ENCODE measurements at places on chromosomes 4 and X. TPM values are rescaled to one million over a fixed set of nuclear protein-coding genes. Genes with fewer than 3 reads are reported as not detected.

GRCh38 chr4:100742045-100742444 is 224.2 kb upstream of the EMCN start:
- DNase-seq = no peak

RPA4 gene
- total RNA-seq = 2.4 TPM

DNA sequence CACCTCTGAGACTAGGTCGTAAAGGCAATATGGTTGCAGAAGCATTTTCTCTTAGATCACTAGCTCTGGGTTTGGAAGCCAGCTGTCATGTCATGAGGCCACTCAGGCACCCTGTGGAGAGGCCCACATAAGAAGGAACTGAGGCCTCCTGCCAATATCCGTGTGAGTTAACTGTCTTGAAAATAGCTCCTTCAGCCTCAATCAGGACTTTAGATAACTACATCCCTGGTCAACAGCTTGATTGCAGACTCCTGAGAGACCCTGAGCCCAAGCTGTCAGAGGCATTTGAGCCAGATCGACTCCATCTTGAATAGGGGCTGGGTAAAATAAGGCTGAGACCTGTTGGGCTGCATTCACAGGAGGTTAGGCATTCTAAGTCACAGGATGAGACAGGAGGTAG is 15.1 kb upstream of the REPS2 start:
- DNase-seq = no peak

DNA sequence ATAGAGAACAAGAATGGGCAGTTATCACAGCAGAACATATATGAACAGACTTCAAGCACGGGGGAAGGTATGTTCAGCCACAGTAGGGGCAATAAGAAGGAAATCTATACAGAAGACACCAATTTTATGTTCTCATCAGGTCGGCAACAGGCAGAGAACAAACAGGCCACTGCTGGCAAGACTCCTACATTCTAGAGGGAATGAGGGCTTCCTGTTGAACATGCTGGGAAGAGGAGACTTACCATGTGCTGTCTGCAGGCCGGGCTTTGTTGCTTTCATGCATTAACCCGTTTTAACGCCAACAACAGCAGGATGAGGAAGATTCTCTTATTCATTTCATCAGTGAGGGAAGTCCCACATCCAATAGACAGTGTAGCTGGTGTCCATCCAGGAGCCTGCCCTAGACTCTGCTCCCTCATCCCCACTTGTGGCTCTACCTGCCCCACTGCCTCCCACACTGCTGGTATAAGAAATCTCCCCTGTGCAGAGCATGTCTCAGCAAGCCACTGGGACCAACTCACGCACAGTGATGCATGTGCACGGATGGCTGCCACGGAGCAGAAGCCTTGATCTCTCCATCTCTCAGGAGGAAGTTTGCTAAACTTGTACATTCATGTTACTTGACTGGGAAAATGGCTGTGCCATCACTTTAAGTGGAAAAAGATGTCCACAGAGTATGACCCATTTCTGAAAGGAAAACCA is 84.5 kb downstream of the ACOX3 start:
- no peak for DNase-seq

PPP2R2C gene
- total RNA-seq = not detected

GPC4 gene
- 16.7 TPM for total RNA-seq

- DNase-seq = no peak
Measured at GRCh38 chr4:48623182-48623780, 133.2 kb downstream of the ZAR1 start.

- no peak for DNase-seq
Measured at GRCh38 chr4:161564230-161564834, 599.5 kb downstream of the FSTL5 start.

DNA sequence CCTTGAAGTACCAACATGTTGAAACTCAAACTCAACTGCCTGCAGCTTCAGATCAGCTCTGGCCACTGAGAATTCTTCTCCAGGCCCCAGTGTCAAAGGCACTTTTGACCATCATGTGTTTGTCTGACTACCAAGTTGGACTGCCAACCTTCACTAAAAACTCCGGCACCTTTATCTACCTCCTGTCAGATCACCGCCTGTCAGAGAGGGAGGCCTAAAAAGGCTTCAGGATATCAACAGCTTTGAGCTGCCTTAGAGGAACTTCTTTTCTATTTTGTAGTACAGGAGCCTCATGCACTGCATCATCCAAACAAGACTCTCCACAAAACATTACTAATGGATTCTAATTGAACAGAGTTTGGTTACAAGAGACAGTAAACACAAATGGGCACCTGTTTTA is 2.8 kb downstream of the ACSL1 start:
- no peak for DNase-seq

GRCh38 chrX:11758400-11759171 is 549 bp downstream of the MSL3 start:
- DNase-seq = peak; percentile 90

BRCC3 gene
- total RNA-seq = 42.0 TPM

DNA sequence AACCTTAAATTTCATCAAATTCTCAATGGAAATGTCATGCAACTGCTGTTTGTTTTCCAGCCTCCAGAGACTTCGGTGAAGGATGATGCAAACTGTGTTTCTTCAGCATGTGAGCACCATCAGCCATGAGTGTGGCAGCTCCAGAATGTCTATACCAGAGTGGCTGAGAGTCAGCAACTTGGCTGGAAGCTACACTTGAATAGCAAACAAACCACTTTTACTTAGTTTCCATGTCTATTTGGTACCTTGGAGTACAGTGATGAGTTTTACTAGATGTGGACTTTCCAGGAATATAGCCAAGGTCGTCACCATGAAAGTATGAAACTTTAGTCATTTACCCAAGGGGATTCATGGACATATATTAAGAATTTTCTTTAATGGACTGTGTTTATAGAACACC is 4.3 kb upstream of the IL21 start:
- DNase-seq = no peak

KCND1 gene
- total RNA-seq = 0.61 TPM

FABP2 gene
- 102 TPM for total RNA-seq

- no peak for DNase-seq
Measured at GRCh38 chr4:8699479-8700145, 107.0 kb downstream of the CPZ start.

OTUD6A gene
- not detected for total RNA-seq

DNA sequence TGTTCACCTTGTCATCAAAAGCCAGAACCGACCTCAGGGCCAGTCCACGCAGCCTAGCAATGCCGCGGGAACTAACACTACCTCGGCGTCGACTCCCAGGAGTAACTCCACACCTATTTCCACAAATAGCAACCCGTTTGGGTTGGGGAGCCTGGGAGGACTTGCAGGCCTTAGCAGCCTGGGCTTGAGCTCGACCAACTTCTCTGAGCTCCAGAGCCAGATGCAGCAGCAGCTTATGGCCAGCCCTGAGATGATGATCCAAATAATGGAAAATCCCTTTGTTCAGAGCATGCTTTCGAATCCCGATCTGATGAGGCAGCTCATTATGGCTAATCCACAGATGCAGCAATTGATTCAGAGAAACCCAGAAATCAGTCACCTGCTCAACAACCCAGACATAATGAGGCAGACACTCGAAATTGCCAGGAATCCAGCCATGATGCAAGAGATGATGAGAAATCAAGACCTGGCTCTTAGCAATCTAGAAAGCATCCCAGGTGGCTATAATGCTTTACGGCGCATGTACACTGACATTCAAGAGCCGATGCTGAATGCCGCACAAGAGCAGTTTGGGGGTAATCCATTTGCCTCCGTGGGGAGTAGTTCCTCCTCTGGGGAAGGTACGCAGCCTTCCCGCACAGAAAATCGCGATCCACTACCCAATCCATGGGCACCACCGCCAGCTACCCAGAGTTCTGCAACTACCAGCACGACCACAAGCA is 898 bp downstream of the UBQLN2 start:
- peak; percentile 24 for DNase-seq

GRCh38 chr4:87073199-87074120 is 138.6 kb downstream of the AFF1 start:
- DNase-seq = peak; percentile 79

DNA sequence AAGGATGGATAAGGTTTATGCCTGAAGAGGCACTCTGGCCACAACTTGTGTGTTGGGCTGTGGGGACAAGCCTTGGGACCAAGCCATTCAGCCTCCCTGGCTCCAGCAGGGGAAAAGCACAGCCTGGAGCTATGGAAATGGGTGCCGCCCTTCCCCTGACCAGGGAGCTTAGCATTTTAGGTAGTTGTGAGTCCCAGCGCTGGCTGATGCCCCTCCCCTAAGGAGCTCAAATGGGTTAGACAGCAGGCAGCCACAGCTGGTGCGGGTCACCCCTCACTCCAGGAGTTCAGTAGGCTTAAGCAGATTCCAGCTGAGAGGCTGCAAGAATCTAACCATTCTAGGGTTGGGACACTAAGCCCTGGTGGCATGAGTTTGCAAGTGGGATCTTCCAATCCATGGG is 172.9 kb downstream of the KCNIP4 start:
- no peak for DNase-seq

DNA sequence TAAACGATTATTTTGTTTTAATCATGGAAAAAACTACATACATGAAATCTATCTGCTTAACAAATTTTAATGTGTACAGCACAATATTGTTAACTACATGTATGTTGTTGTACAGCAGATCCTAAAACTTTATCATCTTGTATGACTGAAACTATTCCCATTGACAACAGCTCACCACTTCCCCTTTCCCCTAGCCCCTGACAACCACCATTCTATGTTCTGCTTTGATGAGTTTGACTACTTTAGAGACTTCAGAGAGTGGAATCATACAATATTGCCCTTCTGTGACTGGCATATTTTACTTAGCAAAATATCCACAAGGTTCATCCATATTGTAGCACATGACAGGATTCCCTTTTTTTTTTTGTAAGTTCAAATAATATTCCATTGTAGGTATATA is 185.9 kb downstream of the CFAP299 start:
- no peak for DNase-seq

GRCh38 chr4:189850239-189850856 is 90.3 kb upstream of the FRG1 start:
- no peak for DNase-seq

GRCh38 chrX:39438603-39439602 is 637.6 kb downstream of the MID1IP1 start:
- DNase-seq = no peak

- DNase-seq = no peak
Measured at GRCh38 chrX:71671043-71671780, 3.9 kb downstream of the LOC101059915 start.

GRCh38 chrX:24133312-24133711 is 16.2 kb upstream of the ZFX start:
- no peak for DNase-seq

VCX3B gene
- total RNA-seq = not detected

- no peak for DNase-seq
Measured at GRCh38 chr4:7202411-7202810, 10.1 kb downstream of the SORCS2 start.

UGT2B17 gene
- 647 TPM for total RNA-seq

DNA sequence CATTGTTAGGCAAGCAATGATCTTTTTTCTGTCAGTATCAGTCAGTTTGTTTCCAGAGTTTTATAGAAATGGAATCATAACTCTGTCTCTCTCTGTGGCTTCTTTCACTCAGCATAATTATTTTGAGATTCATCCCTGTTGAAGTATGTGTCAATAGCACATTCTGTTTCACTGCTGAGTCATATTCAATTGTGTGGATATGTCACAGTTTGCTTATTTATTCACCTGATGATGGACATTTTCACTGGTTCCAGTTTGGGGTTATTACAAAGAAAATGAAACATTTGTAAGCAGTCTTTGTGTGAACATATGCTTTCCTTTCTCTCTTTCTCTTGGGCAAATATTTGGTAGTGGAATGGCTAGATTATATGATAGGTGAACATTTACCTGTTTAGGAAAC is 10.2 kb upstream of the ZNF718 start:
- DNase-seq = no peak

DNA sequence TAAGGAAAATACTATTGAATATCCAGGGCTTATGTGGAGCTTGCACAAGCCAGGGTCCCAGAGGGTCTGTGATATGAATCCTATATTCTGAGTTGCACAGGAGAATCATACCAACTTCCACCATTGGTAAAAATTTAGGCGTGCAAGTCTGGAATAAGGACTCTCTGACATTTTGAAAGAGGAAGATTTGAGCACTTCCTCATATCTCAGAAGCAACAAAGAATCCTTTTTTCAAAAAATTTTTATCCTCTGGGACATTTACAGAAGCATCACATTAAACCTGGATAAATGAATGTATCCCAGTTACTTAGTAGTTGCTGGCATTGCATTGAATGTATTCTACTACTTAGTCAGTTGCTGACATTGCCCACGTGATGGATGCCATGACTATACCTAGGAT is 24.2 kb upstream of the CAMK2D start:
- no peak for DNase-seq

DNA sequence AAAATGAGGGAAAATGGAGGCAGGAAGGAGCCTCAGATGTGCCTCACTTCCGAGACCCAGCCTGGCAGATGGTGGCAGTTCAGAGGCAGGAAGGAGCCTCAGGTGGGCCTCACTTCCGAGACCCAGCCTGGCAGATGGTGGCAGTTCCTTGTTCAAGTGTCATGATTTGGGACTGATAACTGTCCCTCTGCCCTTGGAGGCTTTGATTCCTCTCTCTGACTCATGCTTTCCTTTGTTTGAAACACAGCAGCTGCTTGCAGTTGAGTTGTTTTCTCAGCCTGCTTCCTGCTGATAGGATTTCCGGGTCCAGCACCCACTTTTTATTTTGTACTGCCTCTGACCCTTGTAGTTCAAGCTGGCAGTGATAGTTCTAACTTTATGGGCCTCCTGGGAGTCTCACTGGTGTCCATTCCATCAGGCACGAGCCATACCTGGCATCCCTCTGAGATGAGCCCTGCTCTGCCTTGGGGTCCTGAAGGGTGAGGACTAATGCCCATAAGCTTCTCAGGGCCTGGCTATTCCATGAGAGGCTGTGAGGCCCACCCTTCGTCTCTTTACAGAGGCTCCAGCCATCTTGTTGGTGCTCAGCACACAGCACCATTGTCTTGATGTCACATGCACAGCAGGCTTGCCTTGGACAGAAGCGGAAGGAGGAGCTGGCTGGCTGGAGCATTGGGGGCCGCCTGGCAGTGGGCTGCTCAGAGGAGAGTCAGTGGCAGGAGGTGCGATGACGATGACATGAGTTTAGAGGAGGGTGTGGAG is 13.0 kb downstream of the RGS12 start:
- DNase-seq = no peak

DNA sequence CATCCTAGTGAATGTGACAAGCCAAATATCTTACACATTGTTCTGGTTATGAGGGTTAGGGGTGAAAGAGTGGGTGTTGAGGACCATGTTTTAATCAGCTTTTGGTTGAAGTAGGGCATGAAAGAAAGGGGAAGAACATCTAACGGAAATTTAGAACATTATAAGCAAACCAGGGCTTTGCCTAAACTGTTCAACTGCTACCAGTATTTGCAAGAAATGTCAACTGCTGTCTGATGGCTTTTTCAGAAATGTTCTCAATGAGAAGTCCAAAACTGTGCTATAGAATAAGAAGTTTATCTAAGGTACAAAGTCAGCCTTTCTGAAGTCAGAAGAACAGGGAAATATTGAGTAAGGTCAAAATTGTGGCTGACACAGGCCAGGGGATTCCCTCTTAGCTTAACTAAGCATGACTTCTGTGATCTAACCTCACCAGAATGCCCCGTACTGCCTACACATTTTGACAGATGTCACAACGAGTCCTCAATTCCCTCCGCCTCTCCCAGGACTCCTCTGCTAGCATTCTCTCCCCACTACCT is 67.1 kb downstream of the DTHD1 start:
- DNase-seq = no peak
